ENCODE measurements at places on chromosomes 5 and 9.

DNA sequence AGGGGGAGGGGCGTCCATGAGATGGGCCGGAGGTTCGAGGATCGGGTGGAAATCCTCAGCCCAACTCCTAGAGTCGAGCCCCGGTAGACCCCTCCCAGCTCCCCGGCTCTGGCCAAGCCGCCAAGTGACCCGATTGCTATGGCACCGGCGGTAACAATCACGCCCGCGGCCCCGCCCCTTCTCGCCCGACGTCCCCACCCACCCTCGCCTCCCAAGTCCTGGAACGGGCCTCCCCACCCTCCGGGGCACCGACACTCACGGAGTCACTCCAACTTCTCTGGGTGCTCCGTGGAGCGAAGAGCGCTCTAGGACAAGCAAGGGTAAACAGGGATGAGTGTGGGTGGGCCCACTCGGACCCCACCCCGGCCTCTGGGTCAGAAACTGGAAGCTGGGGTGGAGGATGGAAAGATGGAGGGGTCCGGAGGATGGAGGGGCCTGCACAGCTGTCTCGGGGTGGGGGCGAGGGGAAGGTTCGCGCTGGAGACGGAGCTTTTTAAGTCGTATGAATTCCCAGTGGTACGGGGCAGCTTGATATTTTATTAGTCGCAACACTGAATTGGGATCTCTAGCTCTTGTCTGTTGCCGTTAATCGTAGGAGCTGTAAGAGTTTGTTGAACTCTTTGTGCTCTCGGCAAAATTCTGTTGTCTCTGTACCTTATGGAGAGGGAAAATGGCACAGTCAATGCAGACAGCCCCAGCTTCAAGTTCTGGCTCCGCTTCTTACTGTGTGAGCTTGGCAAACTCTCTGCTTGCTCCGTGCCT is at the start of gene SPACA9:
Gene SPACA9, plus strand, starts transcription at position 204 of the 762 bp plus-strand sequence. CDS start 5,050 bp downstream, outside the sequence.
- peak; percentile 73 for DNase-seq

DNA sequence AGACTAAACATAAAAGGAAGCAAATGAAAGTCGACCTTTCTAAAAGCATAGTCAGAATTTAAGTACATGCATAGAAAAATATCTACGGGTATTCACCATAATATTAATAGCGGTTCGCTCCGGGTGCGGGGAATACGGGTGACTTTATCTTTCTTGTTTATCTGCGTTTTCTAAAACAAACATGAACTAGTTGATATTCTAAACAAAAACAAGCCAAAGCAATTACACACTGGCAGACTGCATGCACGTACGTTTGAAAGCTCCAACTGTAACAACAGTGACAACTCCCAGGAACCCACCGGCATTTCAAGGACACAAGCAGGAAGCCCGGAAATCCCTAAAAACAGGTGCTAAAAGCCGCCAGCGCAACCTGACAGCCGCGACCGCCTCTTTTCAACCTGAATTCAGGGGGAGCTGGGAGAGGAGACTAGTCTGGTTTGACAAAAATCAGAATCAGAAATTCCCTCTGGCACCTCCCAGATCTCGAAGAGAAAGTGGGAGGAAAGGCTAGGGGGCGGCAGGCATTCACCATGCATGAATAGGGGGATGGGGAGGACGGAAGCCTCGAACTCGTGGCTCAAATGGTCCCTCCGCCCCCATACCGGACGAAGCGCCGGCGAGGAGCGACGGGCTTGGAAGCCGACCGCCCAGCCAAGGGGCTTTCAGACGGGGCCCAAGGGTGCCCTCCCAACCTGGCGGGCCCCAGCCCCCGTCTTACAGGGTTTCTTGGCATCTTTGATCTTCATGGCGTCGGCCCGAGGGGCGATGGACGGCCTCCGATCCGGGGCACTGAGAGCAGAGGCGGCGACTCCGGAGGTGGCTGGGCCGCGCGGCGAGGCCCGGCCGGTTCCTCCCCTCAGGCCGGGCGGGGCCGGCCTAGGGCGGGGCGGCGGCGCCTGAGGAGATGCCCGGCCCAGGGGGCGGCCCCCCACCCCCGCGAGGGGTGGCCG is at the start of gene PANK3:
Gene PANK3, minus strand, starts transcription at position 831 of the 950 bp plus-strand sequence. Its CDS starts 85 bp downstream, at position 746.
- no peak for DNase-seq

DNA sequence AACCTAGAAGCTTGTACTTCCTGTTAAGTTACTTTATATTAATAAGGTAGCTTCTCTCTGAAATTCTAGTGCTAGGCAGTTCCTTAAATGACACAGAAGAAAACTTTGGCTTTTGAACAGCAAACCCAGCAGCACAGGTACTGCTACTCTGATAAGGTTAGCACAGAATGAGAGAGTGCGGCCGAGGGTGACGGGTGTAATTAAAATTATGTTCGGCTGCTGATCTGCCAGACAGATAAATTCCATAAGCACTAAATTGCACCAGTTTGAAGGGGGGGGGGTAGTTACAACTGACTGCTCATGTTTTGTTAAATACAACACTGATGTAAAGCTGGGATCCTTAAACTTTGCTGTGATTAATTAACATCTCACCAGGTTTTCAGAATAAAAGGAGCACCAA is 475.1 kb downstream of the SPOCK1 start:
- no peak for DNase-seq

- DNase-seq: no peak
These were observed at the start of gene LCN10 for GRCh38 chr9:136742591-136743391. Gene LCN10, minus strand, starts transcription at chr9:136742940. Its CDS starts 37 bp downstream, at chr9:136742903.

- peak; percentile 85 for DNase-seq
These were observed 7.3 kb upstream of the SPARC start for GRCh38 chr5:151694035-151694485.

- DNase-seq: no peak
These were observed 244.0 kb downstream of the GABRB2 start for GRCh38 chr5:161302559-161302958.

- DNase-seq: no peak
These were observed 32.6 kb upstream of the SPTLC1 start for GRCh38 chr9:92147852-92148180.

DNA sequence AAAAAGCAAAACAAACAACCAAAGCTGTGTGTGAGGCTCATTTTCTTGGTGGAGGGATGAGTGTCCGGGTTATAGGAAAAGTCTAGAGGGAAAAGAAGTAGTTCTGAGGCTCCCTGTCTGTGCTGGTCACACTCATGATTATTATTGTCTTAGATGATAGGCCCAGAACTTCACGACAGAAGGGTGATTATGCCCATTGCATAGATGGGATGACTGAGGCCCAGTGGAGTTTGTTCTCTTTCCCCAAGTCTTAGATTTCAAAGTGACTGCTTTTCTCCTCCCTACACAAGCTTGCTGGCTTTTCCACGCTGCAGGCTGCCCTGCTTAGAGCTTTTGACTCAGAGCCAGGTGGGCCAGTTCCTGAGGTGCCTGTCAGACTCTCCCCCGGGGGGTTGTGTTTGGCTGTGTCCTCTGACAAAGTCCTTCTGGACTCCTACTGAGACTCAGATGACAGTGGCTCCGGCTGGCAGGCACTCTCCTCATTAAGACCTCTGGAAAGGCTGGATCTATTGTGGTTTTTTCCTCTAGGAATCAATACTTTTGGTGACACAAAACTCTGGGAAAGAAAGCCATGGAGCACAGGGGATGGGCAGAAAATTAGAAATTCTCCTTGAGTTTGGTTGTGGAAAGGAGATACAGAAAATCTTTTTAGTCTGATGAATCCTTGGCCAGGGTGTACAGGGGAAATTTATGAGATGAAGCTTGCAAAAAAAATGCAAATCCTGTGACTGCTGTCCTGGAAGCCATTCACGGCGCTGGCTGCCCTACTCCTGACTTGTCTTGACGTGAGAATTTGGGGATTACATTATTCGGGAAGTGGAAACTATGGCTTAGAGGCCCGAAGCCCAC is 120.9 kb downstream of the NSG2 start:
- no peak for DNase-seq

- no peak for DNase-seq
These were observed 337.7 kb downstream of the CDK5RAP2 start for GRCh38 chr9:120242116-120242811.

GRCh38 chr9:135067096-135067710 is 20.3 kb upstream of the OLFM1 start:
- no peak for DNase-seq

GRCh38 chr5:150085191-150085912 is 1.0 kb downstream of the CSF1R start:
- DNase-seq: no peak

DNA sequence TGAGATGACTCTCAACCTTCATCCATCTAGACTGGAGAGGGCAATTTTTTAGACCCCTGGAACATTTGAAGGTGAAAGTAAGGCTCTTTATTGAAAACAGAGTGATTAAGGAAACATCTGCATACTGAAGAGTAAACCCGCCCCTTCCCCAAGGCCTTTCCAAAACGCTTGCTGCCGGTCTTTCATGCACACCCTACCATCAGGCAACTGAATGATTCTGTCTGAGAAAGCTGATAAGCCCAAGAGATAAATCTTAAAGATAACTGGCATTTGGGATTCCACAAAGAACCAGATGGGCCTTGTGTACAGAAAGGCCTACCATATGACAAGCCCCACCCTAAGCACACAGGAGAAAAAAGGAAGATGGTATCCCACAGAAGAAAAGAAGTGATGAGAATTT is 54.4 kb upstream of the PIK3R1 start:
- DNase-seq: no peak

DNA sequence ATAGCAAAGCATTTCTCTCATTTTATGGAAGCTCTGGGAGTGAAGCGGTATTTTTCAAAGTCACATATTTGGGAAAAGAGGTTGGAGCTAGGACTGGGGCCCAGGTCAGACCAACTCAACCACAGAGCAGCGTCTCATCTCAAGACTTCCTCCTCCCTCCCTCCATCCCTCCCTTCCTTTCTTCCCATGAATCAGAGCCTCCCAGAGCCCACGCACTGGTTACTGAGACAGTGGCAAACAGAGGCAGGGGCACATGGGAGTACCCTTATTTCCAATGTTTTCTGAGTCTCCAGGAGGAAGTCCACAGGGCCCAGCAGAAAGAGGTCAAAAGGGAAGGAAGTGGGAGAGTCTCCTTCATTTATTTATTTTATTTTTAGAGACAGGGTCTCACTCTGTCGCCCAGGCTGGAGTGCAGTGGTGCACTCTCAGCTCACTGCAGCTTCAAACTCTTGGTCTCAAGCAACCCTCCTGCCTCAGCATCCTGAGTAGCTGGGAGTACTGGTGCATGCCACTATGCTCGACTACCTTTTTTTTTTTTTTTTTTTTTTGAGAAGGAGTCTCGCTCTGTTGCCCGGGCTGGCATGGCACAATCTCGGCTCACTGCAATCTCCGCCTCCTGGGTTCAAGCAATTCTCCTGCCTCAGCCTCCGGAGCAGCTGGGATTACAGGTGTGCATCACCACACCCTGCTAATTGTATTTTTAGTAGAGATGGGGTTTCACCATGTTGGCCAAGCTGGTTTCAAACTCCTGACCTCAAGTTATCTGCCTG is 52.5 kb upstream of the CDKN2AIPNL start:
- DNase-seq: peak; percentile 47

DNA sequence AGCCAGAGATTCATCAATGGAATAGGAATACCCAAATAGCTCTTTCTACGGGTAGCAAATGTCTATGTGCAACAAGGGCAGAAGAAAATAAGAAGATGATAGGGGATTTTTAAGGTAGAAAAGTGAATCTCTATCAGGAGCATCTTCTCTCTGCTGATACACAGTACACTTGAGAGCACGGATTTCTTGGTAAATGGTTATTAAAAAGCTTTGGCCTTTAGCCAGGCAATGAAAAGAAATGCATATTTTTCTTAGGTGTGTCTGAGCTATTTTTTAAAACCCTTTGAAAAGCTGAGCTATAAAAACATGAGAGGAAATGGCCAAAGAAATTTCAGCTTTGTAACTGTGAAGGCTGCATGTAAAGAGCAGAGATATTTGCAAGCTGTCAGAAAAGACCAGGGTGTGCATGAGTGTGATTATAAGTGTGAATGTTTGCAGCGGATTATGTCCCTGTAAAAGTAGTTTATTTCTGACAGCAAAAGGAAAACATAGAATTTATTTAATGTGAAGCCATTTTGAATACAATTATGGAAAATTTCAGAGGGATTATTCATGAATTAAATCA is 487.1 kb upstream of the PIK3R1 start:
- DNase-seq: no peak

DNA sequence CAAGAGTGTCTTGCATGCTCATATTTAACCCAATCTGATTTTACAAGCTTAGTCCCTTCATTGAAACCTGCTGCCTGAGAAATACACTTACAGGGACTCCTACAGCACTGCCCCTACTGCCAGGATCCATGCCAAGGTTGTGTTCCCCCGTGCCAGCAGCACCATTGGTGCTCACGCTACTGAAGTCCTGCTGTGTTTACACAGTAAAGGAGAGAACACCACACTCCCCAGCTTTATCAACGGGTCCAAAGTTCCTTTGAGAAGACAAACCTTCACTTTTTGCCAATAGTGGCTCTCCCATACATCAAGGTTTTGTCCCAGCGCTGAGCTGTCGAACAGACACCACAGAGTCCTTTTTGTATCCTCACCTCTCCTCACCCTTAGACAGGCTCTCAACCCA is 155.1 kb upstream of the WWC1 start:
- no peak for DNase-seq

GRCh38 chr5:145316282-145316681 is 518.9 kb downstream of the PRELID2 start:
- DNase-seq: no peak

GRCh38 chr5:14584848-14585247 is 3.3 kb downstream of the OTULINL start:
- no peak for DNase-seq

DNA sequence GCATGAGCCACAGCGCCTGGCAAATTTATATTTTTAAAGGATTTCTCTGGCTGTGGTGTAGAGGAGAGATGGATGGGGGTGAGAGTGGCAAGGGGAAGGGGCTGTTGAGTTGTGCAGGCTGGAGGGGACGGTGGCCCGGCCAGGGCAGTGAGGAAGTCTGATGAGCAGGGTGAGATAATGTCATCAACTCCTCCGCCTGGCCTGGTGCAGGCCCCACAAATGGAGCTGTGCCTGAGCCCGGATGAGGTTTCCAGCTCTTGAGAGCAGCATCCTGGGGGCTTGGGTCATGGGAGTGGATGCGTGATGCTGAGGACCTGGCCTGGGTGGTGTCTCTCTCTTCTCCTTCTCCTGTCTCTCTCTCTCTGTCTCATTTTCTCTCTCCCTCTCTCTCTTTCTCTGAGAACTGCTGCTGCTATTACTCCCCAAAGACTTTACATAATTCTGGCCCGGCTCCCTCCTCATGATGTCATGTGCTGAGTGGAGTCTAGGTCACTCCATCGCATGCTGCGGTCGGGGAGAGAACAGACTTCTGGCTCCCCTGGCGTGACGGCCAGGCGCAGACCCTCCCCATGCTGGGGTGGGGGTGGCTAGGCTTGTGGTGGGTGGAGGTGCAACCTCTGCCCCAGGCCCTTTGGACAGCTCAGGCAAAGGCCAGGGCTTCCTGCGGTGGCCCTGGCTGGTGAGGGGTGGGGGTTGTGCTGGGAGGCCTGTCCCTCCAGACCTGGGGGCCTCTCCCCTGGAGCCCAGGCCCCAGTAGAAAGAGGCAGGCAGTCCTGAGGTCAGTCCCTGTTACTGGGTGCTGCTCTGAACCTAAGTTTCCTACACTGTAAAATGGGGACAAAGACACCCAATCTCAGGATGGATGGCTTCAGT is 26.4 kb downstream of the FGF18 start:
- peak; percentile 86 for DNase-seq

DNA sequence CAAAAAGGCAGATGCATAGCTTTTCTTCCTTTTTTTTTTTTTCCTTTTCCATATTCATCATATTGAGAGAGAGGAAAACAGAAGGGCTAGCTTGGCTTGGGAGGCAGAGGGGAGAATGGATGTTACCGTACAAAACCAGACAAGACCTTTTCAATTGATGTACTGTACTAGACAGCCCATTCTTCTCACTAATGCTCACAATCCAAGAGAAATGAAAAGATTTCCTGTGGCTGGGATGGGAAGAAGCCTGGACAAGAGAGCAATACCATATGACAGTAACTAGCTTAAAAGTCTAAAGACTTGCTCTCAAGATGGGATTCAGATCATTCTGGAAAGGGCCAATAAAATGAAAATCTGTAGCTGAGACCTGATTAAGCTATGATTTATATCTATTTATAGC is 3.4 kb downstream of the CEMIP2 start:
- no peak for DNase-seq

Data from cardiac fibroblast (primary cell).